ENCODE measurements at places on chromosomes 12 and 14.
A peak's percentile ranks its signal among the peaks of the same experiment; 100 is the strongest.

GRCh38 chr14:75427482-75428229 is at the start of gene JDP2:
JDP2 (plus strand) TSS chr14:75428022; CDS start chr14:75437921, 9,899 bp downstream.
- no peak for DNase-seq

- no peak for DNase-seq
Measured at GRCh38 chr12:55250944-55251343, 6.5 kb downstream of the OR6C74 start.

DNA sequence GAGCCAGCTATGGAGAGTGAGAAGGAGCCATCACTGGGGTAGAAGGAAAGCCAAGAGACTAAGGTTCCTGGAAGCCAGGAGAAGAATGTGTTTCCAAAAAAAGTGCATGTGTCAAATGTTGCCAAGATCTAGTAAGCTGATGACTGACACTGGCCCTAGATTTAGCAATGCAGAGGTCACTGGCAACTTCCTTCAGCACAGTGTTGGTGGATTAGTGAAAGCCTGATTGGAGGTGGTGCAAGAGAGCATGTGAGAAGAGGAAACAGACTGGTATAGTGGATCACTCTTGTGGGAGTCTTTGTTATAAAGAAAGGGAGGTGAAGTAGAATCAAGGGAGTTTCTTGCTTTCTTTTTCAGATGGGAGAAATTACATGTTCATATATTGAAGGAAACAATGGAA is 34.1 kb upstream of the CHGA start:
- DNase-seq: no peak

DNA sequence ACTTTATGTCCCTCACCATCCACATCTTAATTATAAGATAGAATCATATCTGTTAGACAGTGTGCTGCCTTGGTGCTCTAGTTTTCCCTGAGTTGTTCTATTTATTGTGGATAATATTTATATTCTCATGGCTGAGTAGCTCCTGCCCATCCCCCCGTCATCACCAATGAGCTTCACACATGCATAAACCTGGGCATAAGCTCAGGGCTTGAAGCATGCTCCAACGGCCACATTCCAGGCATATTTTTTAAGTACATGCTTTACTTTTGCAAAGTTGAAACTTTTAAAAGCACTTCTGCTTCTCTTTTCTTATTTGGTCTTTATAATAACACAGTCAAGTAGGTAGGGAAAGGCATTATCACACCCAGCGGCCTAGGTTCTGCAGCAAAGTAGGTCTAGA is 3.4 kb upstream of the FBXO34 start:
- DNase-seq: no peak

DNA sequence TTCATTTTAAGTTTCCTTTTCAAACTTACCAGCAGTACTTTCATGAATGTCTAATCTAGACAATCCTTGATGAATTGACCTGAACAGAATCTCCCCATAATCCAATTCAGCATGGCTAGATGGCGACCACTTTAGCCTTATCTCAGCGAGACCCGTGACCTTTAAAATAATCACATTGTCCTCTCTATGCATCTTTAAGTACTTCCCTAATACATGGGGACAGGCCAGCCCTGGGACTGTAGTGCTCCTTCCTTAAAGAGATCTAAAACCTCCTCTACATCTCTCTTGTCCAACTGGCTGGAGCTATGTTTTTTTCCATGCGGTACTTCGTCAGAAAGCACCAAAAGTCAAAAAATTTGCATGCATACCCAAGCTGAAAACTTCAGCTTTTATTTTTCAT is 746.0 kb downstream of the VRK1 start:
- no peak for DNase-seq

GRCh38 chr14:22252686-22253085 is 336.3 kb downstream of the DAD1 start:
- DNase-seq: no peak

GRCh38 chr12:16008421-16008824 is 97.3 kb downstream of the DERA start:
- DNase-seq: no peak

GRCh38 chr12:72134246-72135020 is 137.7 kb upstream of the TRHDE start:
- no peak for DNase-seq

- DNase-seq: no peak
Measured at GRCh38 chr12:87365423-87365822, 663.8 kb downstream of the C12orf50 start.

- DNase-seq: no peak
Measured at GRCh38 chr14:53010193-53011040, 59.6 kb upstream of the FERMT2 start.

DNA sequence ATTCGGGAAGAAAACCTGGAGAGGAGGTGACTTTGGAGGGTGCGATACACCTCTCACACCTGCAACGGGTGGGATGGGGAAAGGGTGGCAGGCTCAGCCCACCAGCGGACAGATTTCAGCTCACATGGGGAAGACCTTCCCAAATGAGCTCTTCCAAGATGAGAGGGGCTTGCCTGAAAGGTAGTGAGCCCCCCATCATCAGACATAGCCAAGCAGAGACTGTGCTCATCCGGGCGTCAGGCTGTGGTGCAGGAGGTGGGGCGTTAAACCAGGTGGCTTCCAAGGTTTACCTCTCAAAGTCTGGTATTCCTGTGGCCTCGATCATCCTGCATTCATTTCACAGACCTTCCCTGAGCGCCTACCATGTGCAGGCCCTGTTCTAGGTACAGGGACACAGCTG is 105.4 kb upstream of the FKBP4 start:
- DNase-seq: no peak

DNA sequence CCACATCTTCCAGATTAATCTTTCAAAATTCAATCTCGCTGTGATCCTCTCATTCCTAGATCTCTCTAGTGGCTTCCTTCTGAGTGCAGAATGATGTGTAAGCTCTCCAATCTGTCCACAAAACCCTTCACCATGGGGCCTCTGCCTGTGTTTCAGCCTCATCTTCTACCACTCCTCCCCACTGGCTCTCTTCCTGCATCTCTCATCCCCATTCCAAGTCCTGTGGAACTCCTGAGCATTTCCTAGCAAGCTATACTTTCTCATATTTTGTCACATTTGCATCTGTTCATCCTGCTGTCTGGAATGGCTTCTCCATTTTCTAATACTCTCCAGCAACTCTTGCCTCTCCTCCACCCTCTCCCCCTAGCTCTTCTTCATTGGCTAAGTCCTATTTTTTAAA is 242.0 kb upstream of the DAAM1 start:
- no peak for DNase-seq

GRCh38 chr12:46266382-46266791 is 2.5 kb downstream of the SLC38A1 start:
- peak; percentile 6 for DNase-seq

All from activated CD4-positive, alpha-beta T cell treated with anti-CD3 and anti-CD28 coated beads, Interleukin-2, amount 50 U/mL, for 24 hours (primary cell).